ENCODE measurements at places on chromosomes 6 and 20.

DNA sequence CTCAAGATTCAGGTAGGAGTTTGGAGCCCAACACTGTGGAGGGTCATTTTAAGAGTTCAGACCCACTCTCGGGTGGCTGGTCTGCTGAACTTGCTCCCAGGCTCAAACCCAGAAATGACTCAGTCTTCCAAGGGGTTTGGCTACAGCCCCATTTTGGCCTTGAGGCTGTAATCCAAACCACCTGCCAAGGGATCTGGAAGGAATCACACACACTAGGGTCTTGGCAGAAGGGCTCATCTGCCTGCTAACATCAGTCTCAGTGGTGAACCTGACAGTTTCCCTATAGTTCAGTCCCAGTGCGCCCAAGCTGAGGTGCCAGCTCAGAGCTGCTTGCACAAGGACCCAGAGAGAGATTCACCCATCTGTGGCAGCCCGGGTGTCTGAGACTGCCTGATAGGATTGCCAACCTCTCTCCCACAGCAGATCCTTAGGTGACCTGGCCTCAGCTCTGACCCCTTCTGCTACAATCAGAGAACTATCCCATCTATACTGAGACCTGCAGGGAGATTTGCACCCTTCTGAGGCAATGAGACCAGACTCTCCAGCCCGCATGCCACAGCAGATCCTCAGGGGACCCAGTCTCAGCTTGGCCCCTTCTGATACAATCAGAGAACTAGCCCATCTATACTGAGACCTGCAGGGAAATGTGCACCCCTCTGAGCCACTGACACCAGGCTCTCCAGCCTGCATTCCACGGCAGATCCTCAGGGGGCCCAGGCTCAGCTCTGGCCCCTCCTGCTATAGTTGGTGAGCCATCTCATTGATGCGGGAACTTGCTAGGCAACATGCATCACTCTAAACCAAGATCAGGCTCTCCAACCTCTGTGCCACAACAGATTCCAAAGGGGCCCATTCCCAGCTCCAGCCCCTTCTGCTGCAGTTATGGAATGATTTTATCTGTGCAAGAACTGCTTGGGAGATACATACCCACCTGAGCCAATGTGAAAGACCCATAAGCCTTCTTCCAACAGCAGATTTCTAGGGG, 48.2 kb downstream of the THBS2 start:
- no peak for DNase-seq

DNA sequence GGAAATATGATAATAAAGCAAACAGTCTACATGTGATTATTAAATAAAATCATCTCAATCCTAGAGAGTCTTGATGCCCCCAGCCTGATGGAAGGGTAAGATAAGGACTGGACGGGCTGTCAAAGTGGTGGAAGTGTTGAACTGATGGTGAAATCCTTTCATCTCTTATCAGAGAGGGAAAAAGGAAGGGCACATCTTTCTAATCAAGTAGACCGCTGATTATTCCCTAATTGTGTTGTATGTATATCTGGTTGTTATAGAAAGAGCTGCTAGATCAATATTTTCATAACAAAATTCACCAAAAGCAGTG, 184.5 kb downstream of the PDE7B start:
- no peak for DNase-seq

DNA sequence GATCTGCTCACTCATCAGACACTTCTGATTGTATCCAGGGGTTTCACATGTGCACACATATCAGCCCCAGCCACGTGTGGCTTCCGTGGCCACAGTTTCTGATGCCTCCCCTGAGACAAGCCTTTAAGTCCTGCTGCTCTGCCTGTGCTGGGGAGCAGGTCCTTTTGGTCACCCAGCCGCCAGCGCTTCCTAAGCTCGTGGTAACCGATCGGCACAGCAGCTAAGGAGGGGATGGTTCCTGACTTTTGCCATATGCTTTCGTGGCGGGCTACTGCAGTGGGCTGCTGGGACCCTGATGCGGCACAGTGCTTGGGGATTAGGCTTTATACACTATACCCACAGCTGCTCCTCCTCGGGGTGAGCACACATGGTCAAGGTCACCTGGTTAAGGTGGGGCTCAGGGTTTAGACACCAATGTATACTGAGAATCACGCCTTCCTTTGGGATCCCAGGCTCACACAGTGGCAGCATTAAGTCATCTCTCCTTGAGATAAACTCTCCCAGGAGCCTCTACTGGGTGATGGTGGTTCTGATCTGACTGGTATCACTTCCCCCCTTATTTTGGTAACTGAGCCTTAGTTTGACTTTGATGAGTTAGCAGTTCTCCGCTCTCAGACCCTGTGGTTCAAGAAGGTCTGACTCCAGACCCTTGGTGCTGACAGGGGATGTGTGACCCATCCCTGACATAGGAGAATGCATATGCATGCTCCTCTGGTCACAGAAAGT, 85.9 kb upstream of the KCNG1 start:
- DNase-seq = no peak

DNA sequence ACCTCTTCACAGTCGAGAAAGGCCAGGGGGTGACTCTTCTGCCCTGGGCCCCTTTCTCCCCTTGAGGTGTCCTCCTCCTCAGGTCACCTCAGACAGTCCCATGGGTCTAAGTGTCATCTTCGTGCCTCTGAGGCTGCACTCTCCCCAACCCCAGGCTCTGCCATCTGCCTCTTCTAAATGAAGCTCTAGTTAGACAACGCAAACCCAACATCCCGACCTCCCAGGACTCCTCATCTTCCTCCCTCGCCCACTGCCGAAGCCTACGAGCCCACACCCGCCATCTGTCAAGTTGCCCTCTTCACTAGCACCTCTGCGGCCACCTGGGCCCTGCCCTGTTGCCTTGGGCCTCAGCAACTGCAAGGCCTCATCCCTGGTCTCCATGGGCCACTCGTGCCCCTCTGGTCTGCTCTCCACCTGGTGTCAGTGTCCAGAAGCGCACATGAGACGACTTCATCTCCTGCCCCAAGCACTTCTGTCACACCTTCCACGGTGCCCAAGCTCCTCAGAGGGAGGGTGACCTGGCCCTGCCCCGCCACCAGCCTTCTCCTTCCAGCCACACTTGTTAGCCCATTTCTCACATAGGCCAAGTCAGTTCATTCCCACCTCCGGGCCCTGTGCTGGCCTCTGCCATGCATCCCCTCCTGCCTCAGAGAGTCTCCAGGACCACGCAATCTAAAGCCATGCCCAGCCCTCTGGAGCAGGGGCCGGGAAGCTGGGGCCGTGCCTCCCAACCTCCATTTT, 53.8 kb downstream of the RRBP1 start:
- no peak for DNase-seq

DNA sequence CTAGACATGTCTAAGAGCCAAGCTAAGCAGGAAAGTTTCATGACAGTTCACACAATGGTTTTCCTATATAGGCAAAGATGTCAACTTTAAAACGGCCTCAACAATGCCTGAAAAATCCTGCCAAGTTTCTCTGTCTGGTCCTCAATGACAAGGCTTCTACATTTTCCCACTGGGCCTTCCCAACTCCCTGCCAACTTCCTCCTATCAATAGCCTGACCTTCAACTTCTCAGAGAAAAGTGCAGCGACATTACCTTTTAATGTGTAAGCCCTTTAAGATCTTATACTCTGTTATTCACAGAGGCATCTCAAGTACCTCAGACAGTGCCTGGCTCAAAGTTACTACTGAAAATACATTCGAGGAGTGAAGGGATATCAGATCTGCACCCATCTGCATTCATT, 56.2 kb upstream of the BTBD3 start:
- DNase-seq = no peak

DNA sequence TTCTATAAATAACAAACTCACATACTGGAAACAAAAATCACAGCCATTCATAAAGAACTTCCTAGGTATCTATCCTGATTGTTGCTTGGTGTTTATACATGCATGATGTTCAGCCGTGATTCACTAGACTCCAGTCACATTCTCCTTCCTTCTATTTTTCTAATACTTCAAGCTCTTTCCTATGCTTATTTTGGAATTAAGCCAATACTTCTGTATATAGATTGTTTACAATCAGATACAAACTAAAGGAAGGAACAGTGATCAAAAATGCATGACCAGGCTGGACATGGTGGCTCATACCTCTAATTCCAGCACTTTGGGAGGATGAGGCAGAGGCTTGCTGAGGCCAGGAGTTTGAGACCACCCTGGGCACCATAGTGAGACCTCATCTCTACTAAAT, 377.5 kb upstream of the IRAK1BP1 start:
- no peak for DNase-seq

GRCh38 chr6:113829696-113830045, 27.5 kb upstream of the MARCKS start:
- DNase-seq = no peak
